Tibial nerve (tissue), 4 donors: ENCODE measurements at places on chromosomes 7 and 10. TPM values are rescaled to one million over a fixed set of nuclear protein-coding genes. Genes with fewer than 3 reads are reported as not detected.
A peak's percentile ranks its signal among the peaks of the same experiment; 100 is the strongest.

GRCh38 chr10:119908166-119908565, 15.6 kb downstream of the SEC23IP start:
- DNase-seq = no peak

- no peak for DNase-seq
Measured at GRCh38 chr10:49762566-49762877, 399 bp upstream of the OGDHL start.

DNA sequence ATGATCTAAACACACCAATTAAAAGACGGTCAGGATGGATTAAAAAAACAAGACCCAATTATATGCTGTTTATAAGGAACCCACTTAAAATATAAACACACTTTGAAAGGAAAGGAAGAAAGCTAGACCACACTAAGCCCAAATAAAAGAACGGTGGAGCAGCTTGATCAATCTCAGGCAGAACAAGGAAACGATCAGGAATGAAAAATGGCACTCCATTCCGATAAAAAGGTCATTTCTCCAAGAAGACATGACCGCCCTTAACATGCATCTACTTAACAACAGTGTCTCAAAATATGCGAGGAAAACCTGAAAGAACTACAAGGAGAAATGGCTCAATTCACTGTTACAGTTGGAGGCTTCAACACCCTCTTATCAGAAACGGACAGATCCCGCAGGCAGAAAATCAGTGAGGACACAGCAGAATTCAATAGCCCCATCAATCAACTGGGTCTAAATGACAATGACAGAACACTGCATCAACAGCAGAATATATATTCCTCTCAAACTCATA, 210.0 kb downstream of the MAD1L1 start:
- no peak for DNase-seq

GRCh38 chr10:119642556-119643111, 8.5 kb upstream of the BAG3 start:
- DNase-seq = no peak

GRCh38 chr10:89805599-89806013, 104.2 kb downstream of the KIF20B start:
- DNase-seq = no peak

- no peak for DNase-seq
Measured at GRCh38 chr10:6385665-6386064, 182.9 kb downstream of the PFKFB3 start.

- no peak for DNase-seq
Measured at GRCh38 chr7:97130417-97131139, 13.1 kb downstream of the SDHAF3 start.

DNA sequence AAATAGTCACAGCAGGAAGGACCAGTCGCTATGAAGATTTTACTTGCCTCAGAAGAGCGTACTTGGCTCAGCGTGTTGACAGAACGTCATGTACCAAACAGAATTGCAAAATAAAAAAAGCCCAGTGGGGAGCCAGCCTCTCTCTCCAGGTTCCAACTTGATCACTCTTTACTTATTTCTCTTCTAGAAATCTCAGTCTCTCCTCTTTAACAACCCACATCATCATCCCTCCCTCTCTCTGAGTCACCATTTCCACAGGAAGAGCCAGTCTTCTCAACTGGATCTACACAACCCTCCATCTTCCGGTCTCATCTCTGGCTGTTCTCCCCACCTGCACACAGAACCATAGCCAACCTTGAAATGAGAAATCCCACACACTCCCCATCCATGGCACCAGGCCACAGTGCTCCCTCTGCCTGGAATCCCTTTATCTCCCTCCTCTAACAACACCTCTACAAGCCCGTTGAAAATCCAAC, 718.3 kb downstream of the GRID1 start:
- peak; percentile 24 for DNase-seq

- no peak for DNase-seq
Measured at GRCh38 chr10:99524736-99525380, 7.9 kb upstream of the NKX2-3 start.

- peak; percentile 51 for DNase-seq
Measured at GRCh38 chr10:49518982-49519578, 19.8 kb downstream of the ERCC6 start.

- no peak for DNase-seq
Measured at GRCh38 chr10:103144041-103144440, 49.0 kb downstream of the NT5C2 start.

GRCh38 chr10:117788911-117789310, 246.4 kb downstream of the EMX2 start:
- no peak for DNase-seq

DNA sequence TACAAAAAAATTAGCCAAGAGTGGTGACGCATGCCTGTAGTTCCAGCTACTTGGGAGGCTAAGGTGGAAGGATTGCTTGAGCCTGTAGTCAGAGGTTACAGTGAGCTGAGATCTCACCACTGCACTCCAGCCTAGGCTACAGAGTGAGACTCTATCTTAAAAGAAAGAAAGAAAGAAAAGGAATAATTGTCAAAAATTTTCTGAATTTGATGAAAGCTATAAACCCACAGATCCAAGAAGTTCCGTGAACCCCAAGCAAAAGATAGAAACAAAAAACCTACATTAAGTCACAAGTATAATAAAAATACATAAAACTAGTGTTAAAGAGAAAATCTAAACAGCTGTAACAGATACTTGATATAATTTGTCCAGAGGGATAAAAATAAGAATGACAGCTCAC, 60.1 kb upstream of the KMT2C start:
- no peak for DNase-seq

GRCh38 chr7:43105521-43106120, 6.8 kb upstream of the HECW1 start:
- no peak for DNase-seq

DNA sequence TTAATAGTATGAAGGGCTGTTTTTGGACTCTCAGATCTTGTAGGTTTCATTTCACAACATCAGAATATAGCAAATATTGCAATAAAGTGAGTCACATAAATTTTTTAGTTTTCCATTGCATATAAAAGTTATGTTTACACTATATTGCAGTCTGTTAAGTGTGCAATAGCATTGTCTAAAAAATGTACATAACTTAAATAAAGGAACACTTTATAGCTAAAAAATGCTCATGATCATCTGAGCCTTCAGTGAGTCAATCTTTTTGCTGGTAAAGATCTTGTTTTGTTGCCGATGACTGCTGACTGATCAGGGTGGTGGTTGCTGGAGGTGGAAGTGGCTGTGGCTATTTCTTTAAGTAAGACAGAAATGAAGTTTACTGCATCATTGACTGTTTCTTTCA, 42.0 kb downstream of the ABCA13 start:
- DNase-seq = no peak

DNA sequence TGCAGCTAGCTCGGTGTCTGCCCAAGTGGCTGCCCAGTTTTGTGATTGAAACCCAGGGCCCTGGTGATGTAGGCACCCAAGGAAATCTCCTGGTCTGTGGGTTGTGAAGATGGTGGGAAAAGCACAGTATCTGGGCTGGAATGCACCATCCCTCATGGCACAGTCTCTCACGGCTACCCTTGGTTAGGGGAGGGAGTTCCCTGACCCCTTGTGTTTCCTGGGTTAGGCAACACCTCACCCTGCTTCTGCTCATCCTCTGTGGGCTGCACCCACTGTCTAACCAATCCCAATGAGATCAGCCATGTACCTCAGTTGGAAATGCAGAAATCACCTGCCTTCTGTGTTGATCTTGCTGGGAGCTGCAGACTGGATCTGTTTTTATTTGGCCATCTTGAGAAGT, 27.6 kb downstream of the GIMAP4 start:
- no peak for DNase-seq

DNA sequence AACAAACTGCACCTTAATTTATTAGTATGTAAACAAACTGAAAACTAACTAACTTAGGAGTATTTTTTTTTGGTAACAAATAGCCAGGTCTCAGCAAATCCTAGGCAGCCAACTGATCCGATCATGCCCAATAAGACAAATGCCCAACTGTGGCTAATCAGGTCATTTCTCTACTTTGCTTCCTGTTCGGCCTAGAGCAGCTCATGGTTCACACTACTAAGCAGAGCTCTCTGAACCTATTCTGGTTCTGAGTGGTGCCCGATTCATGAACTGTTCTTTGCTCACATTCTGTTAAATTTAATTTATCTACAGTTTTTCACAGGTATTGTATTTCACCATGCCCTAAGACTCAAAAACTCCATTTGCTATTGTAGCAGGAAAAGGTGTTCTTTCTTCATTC, 55.1 kb downstream of the CCDC3 start:
- DNase-seq = no peak

DNA sequence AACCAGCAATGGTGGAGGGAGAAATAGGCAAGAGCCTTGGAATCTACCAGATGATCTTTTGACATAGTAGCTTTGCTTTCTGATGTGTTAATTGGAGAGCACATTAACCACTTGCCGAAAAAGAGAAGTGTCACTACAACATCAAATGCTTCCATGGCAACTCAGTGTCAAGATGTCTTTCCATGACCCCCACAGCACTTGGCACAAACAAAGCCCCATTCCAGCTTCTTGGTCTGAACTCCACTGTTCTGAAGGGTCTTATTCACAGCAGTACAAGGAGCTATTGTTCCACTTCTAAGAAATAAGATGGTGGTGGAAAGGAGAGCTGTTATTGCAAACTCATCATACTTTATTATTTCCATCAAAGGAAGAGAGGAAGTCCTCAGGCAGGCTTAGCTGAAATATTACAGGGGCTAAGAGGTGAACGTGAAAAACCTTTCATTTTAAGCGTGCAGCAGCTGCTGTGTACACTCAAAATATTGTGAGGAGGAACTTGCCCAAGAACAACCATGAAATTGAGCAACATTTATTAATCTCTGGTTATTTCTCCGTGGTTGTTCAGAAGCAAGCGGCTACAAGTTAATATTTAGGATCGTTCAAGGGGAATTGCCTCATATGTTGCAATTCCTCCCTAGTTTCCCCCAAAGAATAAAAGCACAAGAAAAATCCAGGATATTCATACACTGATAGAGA, 354.8 kb upstream of the CELF2 start:
- DNase-seq = peak; percentile 9

DNA sequence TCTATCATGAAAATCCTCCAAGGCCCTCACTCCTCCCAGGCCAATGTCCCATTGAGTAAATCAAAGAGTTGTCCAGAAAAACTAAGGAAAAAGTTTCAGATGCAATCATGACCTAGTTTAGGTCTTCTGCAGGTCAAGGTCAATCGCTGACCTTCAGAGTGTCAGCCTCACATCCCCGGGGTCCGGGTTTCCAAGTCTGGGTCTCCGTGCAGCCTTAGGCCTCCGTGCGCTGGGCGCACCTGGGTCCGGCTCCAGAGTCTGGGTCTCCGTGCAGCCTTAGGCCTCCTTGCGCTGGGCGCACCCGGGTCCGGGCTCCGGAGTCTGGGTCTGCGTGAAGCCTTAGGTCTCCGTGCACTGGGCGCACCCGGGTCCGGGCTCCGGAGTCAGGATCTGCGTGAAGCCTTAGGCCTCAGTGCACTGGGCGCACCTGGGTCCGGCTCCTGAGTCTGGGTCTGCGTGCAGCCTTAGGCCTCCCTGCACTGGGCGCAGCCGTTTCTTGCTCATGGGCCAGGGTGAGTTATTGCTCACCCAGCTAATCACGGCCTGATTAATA, 236.2 kb downstream of the TCERG1L start:
- DNase-seq = no peak

- DNase-seq = no peak
Measured at GRCh38 chr10:29163746-29164145, 125.1 kb upstream of the LYZL1 start.

DNA sequence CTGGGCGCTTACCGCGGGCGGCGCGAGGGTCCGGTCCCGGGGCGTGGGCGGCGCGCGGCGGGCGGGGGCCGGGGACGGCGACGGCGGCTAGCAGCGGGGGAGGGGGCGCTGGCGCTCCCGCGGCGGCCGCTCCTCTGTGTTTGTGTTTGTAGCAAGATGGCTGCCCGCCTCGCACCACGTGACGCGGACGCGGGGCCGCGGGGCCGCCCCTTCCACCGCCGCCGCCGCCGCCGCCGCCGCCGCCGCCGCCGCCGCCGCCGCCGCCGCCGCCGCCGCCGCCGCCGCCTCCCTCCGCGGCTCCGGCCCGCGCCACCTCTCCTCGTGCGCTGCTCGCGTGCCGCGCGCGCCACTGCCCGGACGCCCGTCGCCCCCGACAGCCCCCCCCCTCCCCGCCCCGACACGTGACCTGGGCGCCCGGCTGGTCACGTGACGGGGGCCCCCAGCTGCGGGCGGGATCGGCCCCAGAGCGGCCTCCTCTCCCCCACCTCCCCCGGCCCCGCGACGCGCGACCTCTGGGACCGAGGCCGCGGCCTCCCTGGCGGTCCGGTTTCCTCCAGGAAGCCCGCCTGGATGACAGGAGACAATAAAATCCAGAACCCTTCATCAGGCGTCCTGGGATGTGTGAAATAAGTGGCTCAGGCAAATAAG, at the start of gene GIGYF1:
Gene GIGYF1, minus strand, starts transcription at position 153 of the 648 bp plus-strand sequence. CDS start 6,012 bp downstream, outside the sequence.
- peak; percentile 69 for DNase-seq

- DNase-seq = no peak
Measured at GRCh38 chr7:12771378-12771877, 84.0 kb downstream of the ARL4A start.

SMC3 gene
- 41.4 TPM for total RNA-seq

SLC26A3 gene
- not detected for total RNA-seq

ERVW-1 gene
- total RNA-seq = not detected

AMPH gene
- total RNA-seq = 3.5 TPM

TMEM213 gene
- total RNA-seq = not detected

TLX1 gene
- not detected for total RNA-seq

PHYHIPL gene
- total RNA-seq = not detected

MEST gene
- 49.4 TPM for total RNA-seq

ZNF3 gene
- total RNA-seq = 24.5 TPM

FKBP14 gene
- total RNA-seq = 4.5 TPM

TEX47 gene
- total RNA-seq = not detected

TRIM74 gene
- not detected for total RNA-seq

WDFY4 gene
- 16.5 TPM for total RNA-seq
